Caudate nucleus (tissue), 63 donors: ENCODE measurements at places on chromosomes 6 and 20.

DNA sequence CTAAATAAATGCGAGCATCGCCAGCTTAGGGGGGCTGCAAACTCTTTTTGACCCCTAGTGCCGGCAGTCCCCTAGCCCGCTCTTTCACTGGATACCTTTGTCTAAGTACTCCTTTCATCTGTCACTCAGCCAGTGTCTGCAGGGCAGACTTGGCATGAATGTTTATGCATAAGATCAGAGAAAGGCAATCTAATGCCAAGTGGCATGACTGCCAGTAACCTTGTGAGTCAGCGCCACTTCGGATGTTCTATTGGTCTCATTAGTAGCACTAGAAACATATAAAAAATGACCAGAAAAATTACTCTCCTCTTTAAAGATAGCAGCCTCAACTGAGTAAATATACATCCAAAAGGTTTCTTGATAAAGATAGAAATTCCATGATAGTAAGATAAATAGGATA, 192.2 kb downstream of the TBC1D32 start:
- no peak for DNase-seq

GRCh38 chr20:44247131-44247571, at the start of gene GDAP1L1:
GDAP1L1 (plus strand) TSS chr20:44247308; CDS start chr20:44247335, 27 bp downstream.
- no peak for DNase-seq

GRCh38 chr20:5718896-5719595, 31.2 kb upstream of the SHLD1 start:
- DNase-seq: no peak

- no peak for DNase-seq
These were observed 20.1 kb upstream of the PLEKHG1 start for GRCh38 chr6:150579611-150580010.

GRCh38 chr6:54860739-54861138, 14.2 kb downstream of the FAM83B start:
- no peak for DNase-seq

DNA sequence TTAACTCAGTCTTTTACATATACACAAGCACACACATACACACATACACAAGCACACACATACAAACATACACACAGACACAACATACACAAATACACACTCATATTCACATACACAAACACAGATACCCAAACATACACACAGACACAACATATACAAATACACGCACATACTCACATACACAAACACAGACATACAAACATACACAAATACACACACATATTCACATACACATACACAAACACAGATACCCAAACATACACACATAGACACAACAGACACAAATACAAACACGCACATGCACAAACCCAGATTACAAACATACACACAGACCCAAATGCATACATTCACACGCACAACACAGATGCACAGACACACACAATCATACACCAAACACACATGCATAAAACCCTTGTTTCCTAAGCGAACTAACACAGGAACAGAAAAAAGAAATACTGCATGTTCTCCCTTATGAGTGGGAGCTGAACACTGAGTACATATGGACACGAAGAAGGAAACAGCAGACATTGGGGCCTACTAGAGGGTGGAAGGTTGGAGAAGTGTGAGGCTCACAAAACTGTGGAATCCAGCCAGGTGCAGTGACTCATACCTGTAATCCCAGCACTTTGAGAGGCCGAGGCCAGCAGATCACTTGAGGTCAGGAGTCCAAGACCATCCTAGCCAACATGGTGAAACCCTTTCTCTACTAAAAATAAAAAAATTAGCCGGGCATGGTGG, 34.2 kb downstream of the PIM1 start:
- no peak for DNase-seq

DNA sequence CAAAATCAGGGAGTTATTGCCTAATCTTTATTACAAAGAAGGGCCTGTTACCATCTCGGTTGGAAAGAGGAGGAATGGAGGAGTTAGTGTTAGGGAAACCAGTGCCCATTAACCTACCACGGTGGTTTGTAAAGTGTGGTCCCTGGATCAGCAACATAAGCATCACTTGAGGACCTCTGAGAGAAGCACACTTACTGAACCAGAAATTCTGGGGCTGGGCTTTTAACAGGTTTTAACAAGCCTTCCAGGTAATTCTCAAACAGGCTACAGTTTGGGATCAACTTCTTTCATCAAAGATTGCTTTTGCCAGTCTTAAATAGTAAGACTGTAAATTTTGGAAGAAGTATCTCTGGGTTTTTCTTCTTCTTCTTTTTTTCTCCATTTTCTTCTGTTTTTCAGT, 329.5 kb upstream of the JAG1 start:
- no peak for DNase-seq

DNA sequence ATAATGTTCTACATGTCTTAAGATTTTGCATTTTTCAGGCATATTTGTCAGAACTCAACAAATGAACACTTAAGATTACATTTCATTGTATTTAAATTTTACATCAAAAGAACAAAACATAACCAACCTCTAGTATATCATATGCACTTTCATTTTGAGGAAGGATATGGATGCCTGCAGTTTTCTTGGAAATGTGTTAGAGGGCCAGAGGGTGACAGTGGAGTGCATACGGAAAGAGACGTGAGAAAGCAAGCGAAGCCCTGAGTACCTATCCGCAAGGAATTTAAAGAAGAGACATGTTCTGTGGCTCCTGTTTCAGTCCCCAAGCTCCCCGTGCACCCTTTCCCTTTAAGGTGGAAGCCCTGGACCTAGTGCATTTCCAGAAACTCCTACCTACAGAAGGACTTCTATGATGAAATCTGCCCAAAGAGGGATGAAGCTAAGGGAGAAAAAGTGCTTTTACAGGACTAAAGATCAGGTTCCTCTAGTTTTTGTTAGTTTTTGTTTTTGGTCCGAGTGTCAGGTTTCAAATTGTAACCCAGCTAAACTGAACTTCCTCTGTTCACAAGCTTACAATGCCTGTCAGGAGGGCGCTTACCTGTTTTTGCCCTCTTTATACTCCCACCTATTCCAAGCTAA, 38.8 kb downstream of the EZR start:
- DNase-seq: no peak

DNA sequence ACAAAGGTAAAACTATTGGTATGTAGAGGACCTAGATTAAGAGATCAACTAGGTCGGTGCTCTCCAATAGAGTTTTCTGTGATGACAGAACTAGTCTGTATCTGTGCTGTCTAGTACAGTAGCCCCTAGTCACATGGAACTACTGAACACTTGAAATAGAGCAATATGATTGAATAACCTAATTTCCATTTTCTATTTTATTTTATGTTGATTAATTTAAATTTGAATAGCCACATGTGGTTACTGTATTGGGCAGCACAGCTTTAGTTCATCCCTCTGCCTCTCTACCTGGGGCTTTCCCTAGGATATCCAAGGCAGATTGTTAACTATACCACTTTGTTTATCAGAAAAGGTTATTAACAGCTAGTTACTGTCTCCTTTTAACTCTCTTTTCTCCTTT, 27.0 kb downstream of the FILIP1 start:
- DNase-seq: no peak

DNA sequence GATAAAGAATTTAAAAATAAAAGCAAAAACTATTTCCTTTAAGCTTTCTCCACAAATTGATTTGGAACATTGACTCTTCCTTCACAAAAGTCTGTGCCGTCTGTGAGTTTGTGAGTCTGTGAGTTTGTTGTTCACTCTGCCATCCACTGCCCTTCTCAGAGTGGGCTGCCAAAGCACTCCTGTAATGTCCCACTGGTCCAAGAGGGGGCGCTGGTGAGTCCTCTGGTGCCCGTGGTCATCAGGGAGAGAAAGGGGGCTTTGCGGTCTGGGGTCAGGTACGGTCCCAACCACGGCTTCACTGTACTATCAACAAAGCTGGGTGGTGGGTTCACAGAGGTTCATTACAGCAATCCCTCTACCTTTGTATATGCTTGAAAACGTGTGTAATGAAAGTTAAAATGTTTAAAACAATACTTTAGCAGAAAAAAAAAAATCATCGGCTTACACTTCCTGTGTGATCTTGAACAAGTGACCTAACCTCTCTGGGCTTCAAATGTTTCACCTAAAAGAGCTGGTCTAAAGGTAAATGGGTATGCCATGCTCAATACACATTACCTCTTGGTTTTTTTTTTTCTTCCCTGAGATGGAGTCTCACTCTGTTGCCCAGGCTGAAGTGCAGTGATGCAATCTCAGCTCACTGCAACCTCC, 5.6 kb upstream of the ANKRD60 start:
- DNase-seq: no peak

GRCh38 chr20:59764037-59764436, 159.7 kb downstream of the PHACTR3 start:
- DNase-seq: no peak

DNA sequence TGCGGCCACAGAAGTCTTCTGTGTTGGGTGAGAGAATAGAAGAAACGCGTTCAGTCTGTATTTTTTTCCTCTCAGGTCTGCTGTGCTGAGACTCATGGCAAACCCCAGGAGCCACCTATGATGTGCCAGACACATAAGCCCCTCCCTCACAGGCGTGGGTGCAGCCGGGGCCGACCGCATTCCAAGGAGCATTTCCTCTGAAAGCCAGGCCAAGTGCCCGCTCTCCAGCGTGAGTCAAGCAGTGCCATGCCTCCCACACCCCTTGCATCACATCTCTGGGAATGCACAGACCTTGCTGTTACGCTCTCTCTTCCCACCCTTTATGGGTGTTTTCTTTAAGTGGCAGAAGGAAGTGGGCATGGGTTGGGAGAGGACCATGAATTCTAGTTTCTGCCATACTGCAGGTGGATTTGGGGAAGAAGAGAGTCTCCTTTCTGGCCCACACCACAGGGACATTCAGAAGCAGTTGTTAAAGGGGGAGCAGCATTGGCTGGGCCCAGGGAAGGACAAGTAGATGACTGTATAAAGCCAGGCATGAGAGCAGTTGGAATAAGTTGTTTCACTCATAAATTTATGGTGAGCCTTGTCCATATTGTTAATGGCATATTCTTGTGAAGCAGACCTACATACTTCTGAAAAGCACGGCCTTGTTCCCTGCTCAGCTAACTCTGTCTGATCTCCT, 37.1 kb upstream of the TFAP2A start:
- no peak for DNase-seq

DNA sequence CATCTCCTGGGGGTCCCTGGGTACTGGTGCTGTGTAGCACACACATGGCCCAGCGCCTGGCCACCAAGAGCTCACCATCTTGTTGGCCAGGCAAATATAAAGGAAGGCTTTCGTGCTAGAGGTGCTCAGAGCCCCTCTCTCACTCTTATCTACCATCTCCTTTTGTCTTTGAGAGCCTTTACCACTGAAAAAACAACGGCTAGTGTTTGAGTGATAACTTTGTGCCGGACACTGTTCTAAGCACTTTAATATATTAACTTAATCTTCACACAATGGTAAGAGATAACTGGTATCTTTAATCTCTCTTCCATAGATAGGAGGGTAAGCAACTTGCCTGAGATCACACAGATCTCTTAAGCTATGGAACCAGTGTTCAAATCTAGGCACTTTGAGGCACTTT, 21.5 kb upstream of the ARHGAP18 start:
- DNase-seq: no peak

DNA sequence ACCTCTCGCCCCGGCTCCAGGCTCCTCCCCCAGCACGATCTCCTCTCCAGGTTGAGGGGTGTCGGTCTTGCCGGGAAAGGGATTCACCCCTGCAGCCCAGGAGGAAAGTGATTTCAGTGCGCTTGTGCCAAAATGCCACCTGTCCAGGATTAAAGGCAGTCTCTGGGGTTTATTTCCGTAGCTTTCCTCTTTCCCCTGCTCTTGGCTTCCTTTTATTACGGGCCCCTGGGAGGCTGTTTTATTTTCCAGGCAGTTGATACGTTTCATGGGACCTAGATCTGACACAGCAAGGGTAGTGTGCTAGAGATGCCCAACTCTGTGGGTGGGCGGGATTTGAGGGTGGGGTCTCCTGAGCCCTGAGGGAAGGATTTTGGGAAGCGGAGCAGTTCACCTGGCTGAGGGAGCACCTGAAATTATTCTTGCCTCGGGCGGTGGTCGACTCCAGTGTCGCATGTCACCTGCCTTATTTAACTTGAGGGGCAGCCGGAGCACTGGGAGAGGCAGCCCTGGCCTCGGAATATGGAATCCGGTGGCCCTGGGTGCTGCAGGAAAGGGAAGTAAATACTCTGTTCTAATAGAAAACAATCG, 9.5 kb upstream of the NKX2-2 start:
- DNase-seq: no peak

DNA sequence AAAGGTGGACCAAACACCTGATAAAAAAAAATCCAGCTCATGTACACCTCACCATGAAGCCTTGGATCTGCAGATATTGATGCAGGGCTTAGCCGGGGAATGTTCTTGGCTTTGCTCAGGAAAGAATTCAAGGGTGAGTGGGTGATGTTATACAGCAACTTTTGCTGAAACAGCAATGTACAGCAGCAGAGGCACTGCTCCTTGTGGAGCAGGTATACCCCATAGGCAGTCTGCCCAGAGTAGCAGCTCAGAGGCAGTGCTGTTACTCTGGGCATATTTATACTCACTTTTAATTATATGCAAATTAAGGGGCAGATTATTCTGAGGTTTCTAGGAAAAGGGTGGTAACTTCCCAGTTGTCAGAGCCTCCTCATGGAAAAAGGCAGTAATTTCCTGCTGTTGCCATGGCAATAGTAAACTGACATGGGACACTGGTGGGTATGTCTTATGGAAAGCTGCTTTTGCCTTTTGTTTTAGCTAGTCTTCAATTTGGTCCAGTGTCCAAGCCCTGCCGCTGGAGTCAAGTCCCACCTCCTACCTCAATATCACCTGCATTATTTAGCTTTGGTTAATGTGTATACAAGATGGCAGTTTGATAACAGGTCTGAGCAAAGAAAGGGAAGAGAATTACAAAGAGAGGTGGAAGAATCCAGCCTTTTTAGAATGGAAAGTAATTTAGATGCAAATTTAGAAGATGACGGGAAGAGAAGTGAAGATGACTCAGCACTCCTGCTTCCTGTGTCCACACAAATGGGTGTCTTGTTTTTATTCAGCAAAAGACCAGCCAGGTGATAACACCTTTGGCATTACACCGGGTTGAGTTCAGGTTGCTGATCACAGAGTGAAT, 110.1 kb upstream of the JAG1 start:
- DNase-seq: no peak

DNA sequence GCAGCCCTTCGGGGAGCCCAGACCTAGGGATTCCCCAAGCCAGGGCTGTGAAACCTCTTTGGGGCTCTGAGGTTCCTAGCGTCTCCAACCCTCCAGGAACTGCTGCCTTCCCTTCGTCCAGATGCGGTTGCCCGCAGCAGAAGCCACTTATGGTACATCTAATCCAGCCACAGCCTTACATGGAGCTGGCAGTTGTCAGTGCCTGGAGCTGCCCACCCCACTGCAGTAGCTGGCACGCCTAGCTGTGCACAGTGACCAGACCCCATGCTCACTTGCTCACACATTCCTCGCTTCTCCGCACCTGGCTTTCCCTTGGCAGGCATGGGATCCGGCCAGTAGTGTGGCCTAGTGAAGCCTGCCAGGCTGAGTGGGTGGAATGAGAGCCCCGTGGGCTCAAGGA, 547.6 kb downstream of the TBC1D32 start:
- DNase-seq: no peak

- DNase-seq: no peak
These were observed 15.7 kb downstream of the MTG2 start for GRCh38 chr20:62198496-62198895.

DNA sequence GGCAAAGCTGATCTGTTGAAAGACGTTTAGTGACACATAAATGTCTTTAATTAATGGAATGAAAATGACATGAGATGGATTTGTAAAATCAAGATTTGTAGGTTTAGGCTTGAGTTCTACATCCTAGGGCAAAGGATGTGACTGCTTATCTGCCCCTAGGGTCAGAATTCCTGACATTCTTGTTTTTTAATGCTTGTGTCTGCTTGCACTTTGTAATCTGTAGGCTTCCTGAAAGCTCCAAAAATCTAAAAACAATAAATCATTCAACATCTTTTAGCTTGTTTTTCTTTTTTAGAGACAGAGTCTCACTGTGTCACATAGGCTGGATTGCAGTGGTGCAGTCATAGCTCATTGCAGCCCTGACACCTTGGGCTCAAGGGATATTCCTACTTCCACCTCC, 107.9 kb upstream of the MLIP start:
- DNase-seq: no peak
